ENCODE measurements at places on chromosomes 2 and 18.

- no peak for DNase-seq
Observed at GRCh38 chr2:199470672-199471442, 13.1 kb upstream of the SATB2 start.

DNA sequence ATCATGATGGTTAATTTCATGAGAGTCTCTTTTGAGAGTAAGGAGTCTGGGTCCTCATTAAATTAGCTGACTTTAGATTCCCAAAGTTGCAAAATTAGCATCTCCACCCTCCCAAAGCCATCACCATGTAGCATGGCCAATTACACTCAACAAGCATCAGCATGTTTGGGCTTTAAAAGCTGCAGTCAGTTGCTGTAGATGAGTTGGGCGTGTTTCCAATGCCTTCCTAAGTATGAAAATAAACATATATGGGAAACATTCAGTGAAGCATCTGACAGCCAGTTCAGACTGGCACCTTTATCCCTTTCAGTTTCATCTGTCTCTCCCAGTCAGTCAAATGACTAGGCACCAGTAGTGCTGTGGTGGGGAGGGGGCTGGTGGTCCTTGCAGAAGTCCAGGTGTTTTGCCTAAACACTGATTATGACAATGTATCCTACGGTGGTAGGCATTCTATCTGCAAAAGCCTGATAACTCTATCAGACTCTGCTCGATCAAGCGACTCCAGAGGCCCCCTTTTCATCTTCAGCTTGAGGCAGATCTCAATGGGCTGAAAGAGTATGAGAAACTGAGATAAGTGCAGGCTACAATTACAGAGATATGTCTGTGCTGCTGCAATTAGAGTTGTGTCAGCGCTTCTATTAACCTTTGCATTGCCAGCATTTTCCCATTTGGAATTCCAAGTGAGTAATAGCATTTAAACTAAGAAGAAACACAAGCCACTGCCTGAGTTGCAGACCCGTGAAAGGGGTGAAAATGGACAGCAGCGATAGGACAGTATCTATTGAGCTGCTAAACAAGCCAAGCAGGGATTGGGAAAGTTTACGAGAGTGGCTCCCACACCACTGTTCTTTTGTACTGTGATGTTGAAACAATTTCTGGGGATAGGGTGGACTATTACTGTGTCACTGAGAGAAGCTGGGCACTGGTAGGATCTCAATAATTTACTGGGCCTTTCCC lies 67.3 kb upstream of the SPOPL start:
- no peak for DNase-seq

DNA sequence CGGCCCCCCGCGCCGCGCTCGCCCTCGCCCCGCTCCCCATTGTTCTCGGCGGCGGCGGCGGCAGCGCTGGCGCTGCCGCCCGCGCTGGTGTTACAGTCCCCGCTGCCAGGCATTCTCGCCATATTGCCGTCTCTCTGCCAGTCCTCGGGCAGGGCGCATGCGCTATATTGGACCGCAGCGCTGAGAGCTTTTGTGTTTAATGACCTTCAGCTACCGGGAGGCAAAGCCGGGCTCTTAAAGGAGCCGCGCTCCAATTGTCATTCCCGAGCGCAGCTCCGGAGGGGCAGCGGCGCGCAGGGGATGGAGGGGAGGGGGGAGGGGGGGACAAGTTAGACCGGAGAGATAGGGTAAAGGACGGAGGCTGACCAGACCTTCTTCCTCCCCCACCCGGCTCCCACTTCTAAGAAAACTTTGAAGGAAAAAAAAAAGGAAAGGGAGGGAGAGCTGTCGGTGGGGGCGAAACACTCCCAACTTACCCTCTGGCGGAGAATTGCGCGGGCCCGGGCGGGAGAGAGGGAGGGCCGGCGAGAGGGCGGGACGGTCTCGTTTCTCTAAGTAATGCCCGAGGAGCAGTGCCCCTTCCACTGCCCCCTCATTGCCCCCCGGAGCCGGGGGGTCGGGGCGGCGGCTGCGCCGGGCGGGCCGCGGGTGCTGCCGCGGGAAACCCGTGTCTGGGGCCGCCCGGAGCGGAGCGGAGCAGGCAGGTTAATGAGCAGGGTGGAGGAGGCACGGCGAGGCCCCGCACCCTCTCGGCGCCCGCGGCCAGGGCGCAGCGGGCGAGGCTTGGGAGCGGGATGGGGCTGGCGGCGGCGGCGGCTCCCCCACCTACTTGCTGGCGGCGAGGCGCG lies at the start of gene KCTD1:
Gene KCTD1 (minus strand): TSS at position 139 of the 848 bp plus-strand sequence. CDS start 17 bp downstream, at position 122.
- DNase-seq: no peak

DNA sequence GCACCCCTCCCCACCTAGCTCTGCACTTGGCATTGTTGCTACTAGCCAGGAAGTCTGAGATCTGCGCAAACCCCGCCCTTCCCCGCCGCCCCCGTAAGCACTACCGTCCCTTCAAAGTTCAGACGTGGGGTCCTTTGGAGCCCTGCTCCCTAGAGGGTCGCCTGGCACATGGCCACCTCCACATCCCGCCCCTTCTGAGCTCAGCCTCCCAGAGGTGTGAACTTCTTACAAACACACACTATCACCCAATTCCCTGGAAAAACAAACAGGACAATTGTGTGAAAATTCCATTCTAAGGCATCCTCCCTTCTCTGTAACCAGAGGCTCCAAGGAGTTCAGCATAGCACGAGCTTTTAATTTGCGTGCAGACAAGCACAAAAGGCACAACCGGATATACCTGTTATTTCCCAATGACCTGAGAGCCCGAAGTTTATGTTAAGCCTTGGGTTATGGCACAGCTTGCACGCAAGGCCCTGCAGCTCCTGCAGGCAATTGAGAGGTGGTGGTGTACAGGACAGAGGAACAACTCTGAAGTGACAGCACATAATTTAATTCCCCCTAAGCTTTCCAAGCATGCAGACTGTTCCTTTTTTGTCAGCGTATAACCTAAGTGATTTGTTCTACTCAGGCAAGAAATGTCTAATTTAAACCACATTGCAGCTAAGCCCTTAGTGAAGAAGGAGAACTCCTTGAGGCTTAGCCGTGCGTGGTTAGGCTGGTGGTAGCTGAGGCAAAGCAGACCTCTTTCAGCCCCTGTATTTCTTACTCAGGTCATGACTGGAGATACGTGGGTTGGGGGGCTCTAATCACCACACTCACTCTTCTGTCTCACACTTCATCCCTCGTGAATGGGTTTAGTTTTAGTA lies 20.3 kb upstream of the CYP1B1 start:
- DNase-seq: no peak

DNA sequence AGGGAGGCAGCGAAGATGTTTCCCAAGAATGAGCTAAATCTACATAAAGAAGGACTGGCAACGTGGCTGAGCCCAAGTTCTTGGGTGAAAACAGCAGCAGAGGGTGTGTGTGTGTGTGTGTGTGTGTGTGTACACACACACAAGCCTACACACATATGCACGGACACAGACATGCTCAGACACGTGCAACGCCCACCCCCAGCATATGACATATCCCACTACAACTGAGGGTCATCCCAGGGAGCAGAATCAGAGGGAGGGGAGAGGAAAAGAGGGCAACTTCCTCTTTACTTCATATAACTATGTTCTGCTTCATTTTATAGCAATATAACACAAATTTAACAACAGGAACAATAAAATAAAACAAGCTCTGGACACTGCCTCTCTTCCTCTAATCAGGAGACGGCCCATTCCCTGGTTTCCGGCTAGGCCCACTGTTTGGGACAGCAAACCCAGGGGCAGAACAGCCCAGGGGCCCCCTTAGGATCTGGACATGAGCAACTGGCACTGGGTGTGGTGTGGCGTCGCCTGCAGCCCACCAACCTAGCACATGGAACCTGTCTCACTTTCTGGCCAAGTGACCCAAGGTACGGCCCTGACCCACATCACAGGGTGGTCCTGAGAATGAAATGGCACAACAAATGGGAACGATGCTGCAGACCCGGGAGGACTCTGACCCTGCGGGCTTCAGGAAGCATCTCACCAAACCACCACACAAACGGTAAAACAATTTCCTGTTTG lies 25.0 kb downstream of the FAM178B start:
- no peak for DNase-seq

GRCh38 chr18:76548541-76548940 lies 53.5 kb upstream of the ZNF516 start:
- no peak for DNase-seq

- no peak for DNase-seq
Observed at GRCh38 chr2:22359071-22359672, 1025.8 kb upstream of the KLHL29 start.

- no peak for DNase-seq
Observed at GRCh38 chr2:238562446-238562845, 135.7 kb downstream of the ASB1 start.

DNA sequence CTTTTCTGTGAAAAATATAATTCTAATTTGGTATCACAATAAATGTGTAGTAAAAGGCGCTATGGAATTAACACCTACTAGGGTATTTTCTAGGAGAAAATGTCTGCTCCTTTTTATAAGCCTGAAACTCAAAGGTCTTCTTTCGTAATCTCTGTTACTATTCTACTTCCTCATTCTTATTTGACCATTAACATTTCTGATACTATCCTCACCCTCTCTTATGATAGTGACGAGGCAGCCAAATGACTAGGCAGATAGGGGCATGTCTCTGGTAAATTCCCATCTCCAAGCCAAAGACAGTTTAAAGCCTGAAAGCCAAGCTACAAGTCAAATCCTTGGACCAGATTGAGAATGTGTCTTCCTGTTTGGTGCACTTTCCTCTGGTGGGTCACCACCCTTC lies 251.7 kb downstream of the LRRTM4 start:
- DNase-seq: no peak

DNA sequence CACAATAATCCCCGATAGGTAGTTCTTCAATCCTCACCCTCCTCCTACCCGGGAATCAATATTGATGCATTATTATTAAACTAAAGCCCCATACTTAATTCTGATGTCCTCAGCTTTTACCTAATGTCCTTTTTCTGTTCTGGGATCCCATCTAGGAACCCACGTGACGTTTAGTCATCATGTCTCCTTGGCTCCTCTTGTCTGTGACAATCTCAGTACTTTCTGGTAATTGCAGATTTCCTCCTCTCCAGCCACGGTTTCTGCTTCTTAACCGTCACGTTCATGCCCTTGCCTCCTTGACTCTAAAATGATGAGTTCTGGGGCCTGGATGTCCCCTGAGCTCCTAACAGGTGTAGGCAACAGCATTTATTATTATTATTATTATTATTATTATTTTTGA lies 2.9 kb upstream of the DGKD start:
- DNase-seq: no peak

- DNase-seq: no peak
Observed at GRCh38 chr2:185833864-185834263, 95.3 kb downstream of the FSIP2 start.

GRCh38 chr2:40935349-40935748 lies 483.5 kb upstream of the SLC8A1 start:
- DNase-seq: no peak

GRCh38 chr18:51503351-51503750 lies 305.9 kb upstream of the MEX3C start:
- no peak for DNase-seq

GRCh38 chr18:79438089-79438897 lies 42.6 kb downstream of the NFATC1 start:
- DNase-seq: no peak

GRCh38 chr2:210228586-210228985 lies 3.3 kb upstream of the ACADL start:
- no peak for DNase-seq

DNA sequence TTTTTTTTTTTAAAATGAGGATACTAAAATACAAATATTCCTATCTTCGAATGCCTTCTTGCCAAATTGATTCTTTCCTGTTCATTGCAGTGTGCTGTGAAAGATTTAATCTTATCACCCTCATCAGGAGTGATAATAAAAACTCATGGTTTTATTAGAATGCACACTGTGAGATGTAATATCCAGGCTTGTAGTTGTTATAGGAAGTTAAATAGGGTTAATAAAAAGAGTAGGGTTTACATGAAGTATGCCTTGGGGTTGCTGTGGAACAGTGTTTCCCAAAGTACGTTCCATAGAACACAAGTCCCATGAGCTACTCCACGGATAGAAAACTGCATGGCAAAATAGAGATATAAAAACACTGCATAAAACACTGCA lies 191.9 kb downstream of the SPP2 start:
- no peak for DNase-seq

GRCh38 chr18:46891742-46892214 lies 25.5 kb downstream of the PIAS2 start:
- DNase-seq: no peak

- no peak for DNase-seq
Observed at GRCh38 chr2:37005118-37005868, 39.0 kb upstream of the STRN start.

DNA sequence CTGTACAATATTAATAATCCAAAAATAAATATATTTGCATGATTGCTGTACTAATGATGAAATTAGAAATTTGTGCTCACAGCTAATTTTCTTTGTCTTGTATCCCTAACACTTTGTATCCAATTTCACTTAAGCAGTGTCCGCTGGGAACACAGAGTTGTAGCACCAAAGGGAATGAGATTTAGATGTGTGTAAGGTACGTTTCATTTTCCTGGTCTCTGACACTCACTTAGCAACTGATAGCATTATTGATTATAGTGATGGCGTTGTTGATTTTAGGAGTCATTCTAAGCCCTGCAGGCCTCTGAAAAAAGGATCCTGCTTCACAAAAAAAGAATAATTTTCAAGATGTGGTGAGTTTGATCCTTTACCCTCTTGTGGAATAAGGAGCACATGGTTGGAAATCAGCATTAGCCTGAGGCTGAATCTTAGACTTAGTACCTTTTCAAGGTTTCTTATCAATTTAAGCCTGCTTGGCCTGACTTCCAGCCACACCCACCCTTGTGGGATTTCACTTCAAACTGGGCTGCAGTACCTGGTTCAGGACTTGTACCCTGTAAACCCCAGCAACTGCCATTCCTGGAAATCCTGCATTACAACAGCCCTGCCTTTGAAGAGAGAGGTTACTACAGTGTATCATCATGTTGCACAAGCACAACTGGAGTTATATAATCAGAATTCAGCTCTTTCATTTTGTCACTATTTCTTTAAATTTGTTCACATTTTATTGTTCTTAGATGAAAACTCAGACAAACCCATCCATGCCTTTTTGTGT lies 116.2 kb downstream of the RND3 start:
- no peak for DNase-seq

DNA sequence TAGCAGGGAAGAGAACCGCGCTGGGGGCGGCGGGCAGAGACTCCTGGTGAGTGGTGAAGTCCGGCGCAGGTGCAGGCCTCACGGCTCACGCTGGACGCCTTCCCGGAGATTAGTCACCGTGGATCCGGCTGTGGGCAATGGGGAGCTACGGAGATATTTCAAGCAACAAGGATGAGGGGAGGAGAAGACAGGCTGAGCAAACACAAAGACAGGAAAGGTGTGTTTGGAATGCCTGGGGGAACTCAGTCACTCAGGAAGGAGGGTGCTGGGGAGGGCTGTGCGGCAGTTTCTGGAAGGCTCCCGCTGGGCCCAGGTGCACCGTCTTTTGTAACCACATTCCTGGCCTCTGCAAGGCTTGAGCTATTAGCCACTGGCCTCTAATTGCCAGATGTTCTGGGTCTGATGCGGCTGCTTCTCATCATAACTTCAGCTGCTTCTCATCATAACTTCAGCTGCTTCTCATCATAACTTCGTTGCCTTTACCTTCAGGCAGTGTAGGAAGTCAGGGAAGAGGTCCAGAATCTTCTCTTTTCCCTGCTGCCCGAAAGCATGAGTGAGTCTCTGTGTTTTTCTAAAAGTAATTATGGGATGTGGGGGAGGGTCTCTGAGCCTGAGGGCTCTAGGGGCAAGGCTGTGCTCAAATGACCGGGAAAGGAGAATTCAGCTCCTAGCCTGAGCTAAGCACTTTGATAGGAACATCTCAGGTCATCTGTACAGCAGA lies 118.9 kb downstream of the PXDN start:
- DNase-seq: peak; percentile 31

- DNase-seq: no peak
Observed at GRCh38 chr18:27996801-27997272, 180.1 kb downstream of the CDH2 start.

GRCh38 chr18:293536-293935 lies 25.7 kb upstream of the THOC1 start:
- DNase-seq: no peak
